ENCODE measurements at places on chromosomes 6 and 20.
A peak's percentile ranks its signal among the peaks of the same experiment; 100 is the strongest.

DNA sequence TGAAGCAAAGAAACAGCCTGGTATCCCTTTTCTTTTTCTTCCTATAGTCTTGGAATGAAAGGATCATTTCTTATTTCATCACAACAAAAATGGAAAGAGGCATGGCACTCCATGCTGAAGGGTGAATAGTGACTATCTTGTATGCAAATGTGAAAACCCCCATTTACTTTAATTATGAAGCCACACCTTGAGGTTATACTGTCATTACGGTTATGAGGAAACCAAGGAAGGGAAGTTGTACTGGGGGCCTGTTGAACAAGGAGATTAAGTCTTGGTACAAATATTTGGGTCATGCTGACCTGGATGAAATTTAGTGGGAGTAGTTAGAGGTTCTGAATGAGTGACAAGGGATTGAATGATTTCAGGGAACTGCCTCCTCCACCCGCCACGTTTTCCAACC is 8.7 kb upstream of the STXBP5 start:
- DNase-seq: no peak

DNA sequence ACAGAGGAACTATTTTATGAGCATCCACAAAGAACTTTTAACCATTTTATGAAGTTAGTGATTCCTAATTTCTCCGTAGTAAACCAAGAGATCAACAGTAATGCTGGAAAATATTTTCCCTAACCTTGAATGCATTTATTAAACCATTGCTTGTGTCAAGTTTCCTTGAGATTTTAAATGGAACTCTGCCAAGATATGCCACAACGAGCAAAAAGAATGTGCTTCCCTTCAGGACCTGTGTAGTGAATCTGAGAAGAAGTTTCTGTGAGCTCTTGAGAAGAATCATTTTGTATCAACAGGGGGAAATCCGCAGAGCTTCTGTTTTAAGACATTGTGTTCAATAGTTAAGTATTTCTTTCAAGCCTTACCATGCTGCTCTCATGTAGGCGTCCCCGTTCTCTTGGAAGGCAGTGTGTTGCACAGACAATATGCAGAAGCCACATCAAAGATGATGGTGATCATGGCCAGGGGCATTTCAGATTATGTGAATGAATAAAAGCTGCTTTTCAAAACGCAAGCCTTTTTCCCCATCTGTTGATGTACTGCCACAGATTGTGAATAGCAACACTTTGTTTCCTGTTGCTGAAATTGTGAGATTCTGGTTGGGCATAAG is 439.8 kb downstream of the BMP2 start:
- DNase-seq: no peak

GRCh38 chr6:158041788-158042187 is 60.1 kb downstream of the SYNJ2 start:
- DNase-seq: no peak

DNA sequence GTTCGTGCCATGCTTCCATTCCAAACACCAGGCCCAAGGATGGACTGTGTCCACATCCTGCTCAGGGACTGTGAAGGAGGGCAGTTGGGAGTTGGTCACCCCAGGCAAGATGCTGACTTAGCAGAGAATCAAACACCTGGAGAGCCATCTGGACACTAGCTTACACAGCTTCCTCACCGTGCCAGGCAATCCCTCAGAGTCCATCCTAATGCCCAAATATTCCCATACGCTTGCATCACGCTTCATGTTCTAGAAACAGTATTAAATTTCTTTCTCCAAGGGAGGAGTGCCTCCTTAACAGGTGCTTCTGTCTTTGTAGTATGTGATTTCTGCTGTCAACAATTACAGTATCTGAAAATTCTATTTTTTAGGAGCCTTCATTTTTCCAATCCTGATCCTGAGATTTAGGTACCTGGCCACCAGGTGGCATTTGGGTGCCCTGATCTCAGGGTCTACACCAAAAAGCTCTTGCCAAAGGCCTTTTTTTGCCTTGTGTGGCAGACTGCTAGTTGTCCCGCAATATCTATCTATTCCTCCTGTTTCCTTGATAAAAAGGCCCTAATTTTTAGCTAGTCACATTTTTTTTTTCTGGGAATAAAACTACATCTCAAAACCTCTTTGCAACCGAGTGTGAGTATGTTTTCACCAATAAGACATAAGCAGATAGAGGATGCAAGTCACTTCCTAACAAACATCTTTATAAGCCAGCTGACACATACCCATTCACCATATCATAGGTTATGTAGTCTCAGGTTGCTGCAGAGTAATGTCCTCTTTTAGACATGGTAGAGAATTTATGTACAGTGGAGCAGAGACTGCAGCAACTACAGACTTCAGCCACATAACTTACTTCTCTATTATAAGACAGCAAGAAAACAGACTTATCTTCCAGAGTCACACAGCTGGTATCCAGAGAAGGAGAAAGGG is 85.0 kb downstream of the PREP start:
- no peak for DNase-seq

- no peak for DNase-seq
Measured at GRCh38 chr6:119493980-119494379, 144.4 kb upstream of the MAN1A1 start.

GRCh38 chr6:128155826-128156225 is 255.0 kb upstream of the THEMIS start:
- DNase-seq: no peak

DNA sequence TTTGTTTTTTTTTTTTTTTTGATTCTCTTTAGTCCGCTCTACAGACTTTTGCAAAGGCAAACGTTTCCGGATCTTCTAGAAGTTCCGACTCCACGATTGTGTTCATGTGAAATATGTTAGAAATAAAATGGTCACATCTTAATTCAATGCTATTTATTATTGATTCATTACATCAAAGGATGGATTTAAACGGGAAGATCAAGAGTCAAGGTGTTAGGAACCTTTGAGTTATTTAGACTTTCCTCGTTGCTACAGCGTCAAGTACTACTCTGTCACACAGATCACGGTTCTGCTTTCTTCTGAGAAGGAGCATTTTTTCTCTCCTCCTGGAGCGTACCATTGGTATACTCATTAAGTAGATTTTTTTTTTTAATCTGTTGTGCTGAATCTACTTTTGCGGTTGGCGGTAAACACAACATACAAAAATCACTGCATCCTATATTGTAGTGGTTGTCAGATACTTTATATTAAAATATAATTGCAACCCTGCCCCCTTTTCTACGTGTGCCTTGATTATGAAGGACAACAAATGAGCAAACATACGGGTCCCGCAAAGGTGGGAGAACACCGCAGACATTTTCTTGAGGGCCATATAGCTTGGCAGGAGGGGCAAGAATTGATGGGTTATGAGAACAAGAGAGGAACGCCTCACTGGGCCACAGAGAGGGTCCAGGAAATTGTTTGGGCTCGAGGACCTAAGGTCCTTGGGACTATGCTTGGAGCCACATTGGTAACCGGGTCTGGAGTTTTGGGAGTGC is 17.5 kb downstream of the HMGN4 start:
- no peak for DNase-seq

GRCh38 chr6:142387997-142388815 is 86.4 kb downstream of the ADGRG6 start:
- DNase-seq: no peak

GRCh38 chr20:60269573-60270162 is 311.4 kb downstream of the CDH26 start:
- DNase-seq: no peak

GRCh38 chr6:53910834-53911233 is 116.0 kb downstream of the LRRC1 start:
- DNase-seq: no peak

DNA sequence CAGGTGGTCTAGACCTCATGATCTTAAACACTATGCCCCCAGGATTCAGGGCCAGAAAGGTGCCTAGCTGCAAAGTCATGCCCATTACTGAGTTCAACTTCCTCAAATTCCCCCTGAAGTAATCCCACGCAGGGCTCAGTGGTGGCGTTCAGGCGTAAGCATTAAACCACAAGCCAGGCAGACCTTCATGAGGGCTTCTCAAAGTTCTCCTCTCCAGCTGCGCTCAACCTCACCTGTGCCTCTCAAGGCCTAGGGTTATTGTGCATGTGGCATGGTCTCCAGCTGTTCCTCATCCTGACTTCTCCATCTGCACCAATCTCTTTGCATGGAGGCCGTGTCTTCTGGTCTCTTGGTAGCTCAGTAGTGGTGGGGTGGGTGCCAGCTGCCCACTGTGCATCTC is 113.6 kb downstream of the TSHZ2 start:
- DNase-seq: no peak

DNA sequence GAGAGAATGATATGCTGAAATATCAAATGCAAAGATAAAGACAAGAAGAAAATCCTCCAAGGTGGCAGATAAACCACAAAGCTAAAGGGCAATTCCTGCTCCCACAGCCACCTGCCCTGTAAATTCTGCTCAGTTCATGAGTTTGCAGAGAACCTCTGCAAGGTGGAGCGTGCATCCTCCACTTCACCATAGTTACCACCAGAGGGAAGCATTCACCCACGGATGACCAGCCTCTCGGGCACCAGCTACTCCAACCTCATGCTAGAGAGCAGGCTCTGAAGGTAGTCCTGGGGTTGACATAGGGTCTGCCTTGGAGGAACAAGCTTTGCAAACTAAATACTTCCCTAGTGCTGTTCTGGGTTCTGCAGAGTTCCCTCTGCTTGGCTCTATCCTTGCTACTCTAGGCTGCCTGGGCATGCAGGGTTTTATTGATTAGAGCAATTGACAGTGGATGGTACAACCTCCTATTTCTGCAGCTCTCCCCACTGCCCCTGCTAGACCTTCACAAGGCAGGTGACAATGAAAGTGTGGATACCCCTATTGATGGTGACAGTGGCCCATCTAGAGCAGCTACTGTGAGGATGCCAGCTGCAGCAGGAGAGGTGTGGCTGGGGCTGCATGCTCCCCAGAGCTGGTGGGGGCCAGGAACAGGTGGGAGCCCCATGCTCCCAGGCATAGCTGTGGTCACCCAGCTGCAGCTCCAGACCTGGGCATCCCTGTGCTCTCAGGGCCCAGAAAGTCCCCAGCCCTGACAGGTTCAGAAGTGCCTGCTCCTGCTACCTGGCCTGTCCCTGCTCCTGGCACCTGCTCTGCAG is 51.1 kb downstream of the GGTLC1 start:
- DNase-seq: peak; percentile 40

- no peak for DNase-seq
Measured at GRCh38 chr20:48292806-48293205, 507.5 kb upstream of the SULF2 start.

GRCh38 chr6:75349262-75349984 is 64.8 kb upstream of the TMEM30A start:
- DNase-seq: no peak

DNA sequence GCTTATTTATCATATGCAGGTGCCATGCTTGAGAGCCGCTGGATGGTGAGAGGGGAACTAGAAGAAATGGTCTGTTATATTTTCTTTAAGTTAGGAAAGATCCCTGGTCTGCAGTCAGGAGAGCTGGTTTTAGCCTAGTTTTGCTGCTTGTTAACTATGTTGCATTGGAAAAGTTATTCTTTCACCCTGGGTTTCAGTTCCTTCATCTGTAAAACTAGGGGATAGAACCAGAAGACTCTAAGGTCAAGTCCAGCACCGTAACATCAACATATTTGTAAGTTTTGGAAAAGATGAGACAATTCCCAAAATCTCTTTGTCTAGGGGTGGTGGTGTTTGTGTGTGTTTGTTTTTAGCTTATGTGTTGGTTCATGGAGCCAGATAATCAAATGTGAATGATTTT is 304.0 kb downstream of the QKI start:
- no peak for DNase-seq

DNA sequence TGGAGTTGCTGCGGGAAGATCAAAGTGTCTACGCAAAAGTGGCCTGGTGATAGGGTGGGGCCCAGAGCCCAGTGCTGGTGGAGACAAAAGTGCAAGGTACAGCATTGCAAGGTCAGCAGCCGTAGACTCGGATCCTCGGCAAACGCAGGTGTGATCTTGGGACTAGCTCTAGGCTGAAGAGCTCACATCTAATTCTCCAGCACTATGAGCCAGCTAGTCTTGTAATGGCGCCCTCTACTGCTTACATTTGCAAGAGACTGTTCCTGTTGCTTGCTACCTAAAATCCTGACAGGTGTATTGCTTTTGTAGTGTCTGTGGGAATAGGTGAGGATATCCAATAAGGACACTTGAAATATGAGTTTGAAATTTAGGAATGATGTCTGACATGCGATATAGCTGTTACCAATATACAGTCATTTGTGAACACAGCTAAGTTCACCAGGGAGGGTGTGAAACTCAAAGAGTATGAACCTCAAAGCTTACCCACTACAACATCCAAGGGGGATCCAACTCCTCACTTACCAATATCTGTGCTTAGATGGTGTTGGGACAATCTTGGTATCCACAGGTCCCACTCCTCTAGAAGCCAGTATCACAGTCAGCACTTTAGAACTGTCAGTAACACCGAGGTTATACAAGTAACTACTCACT is 58.4 kb downstream of the PDE7B start:
- no peak for DNase-seq

GRCh38 chr6:2891768-2892170 is 11.3 kb downstream of the SERPINB9 start:
- DNase-seq: no peak

DNA sequence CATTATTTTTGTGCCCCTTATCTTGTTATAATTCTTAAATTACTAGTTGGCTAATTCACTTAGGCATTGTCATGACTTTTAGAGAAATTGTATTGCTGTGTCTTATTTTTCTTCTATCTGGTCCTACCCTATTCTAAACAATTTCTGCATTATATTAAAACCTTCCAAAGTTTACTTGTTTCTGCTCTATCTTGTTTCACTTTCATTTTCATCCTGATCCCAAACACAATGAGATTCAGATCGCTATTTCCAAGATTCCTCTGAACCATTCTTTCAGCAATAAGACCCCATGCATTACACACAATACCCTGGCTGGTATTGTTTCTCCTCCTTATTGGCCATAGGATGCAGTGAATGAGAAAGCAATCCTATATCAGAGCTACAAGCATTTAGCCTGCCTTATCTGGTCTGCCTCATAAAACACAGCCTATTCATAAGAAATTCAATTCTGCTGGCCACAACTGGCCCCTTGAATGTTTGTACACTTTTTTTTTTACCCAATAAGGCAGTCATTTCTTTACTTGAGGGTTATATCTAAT is 69.9 kb upstream of the POU3F2 start:
- no peak for DNase-seq

DNA sequence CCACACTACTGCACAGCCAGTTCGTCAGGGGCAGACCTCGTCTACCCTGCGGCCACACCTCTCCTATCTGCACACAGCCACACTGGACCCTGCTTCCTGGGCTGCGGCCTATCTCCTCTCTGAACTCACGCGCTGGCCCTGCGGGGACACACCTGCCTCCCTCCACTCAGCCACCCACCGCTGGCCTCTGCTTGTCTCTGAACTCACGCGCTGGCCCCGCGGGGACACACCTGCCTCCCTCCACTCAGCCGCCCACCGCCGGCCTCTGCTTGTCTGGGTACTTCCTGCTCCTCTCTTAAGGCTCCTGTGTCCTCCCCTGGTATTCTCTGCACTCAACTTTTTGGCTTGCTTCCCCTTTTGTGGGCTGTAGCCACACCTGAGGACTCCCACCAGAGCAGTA is 52.3 kb downstream of the HUS1B start:
- DNase-seq: no peak

DNA sequence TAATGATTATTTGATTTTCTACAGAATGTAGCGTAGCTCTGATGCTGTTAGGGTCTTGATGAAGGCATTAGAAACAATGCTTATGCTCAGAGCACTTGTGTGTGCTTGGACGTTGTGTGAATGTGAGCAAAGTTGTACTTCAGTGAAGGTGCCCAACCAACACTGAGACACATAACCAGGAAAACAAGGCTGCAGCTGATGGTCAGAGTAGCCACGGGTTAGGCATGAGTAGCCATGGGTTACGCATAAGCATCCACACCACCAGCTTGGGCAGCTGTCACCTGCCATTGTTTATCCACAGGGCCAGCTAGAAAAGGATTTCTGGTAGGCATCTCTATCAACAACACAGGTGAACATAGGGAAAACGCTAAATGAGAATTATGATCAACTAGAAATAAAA is 326.6 kb downstream of the NRN1 start:
- no peak for DNase-seq

Data from activated naive CD4-positive, alpha-beta T cell (primary cell).